Smooth muscle cell of the umbilical artery (primary cell): ENCODE measurements at places on chromosomes 4 and X. TPM values are rescaled to one million over a fixed set of nuclear protein-coding genes. Genes with fewer than 3 reads are reported as not detected.

Gene CLTRN
- total RNA-seq, result 0.42 TPM in 1 of 2 replicates, not detected in the other

Gene FAT1
- 202 and 464 TPM in 2 replicates for total RNA-seq

Gene CRMP1
- 0.30 and 5.5 TPM in 2 replicates for total RNA-seq

Gene CXorf65
- not detected in 2 replicates for total RNA-seq

Gene AMTN
- not detected in 2 replicates for total RNA-seq

Gene KDR
- 0.88 and 6.8 TPM in 2 replicates for total RNA-seq

Gene FATE1
- total RNA-seq, result not detected in 2 replicates

Gene MAGEB1
- total RNA-seq, result not detected in 2 replicates

Gene SLC4A4
- 22.0 and 23.0 TPM in 2 replicates for total RNA-seq

Gene TDO2
- 5.4 and 13.7 TPM in 2 replicates for total RNA-seq
